ENCODE measurements at places on chromosomes 16 and 17.

DNA sequence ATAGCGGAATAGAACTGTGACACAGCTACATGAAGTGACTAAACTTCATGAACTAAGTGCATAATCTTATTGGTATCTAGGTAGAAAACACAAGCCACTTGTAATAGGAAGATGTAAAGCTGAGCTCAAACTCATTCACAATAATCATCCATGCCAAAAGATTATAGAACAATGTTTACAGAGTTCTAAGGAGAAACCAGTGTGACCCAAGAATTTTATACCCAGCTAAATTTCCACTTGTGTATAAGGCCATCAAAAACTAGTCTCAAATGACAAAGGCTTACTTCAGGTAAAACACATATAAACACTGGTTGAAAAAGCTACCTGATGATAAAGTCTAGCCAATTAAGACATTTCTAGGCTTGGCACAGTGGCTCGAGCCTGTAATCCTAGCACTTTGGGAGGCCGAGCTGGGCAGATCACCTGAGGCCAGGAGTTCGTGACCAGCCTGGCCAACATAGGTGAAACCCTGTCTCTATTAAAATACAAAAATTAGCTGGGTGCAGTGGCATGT lies 16.9 kb upstream of the CPD start:
- DNase-seq: no peak

DNA sequence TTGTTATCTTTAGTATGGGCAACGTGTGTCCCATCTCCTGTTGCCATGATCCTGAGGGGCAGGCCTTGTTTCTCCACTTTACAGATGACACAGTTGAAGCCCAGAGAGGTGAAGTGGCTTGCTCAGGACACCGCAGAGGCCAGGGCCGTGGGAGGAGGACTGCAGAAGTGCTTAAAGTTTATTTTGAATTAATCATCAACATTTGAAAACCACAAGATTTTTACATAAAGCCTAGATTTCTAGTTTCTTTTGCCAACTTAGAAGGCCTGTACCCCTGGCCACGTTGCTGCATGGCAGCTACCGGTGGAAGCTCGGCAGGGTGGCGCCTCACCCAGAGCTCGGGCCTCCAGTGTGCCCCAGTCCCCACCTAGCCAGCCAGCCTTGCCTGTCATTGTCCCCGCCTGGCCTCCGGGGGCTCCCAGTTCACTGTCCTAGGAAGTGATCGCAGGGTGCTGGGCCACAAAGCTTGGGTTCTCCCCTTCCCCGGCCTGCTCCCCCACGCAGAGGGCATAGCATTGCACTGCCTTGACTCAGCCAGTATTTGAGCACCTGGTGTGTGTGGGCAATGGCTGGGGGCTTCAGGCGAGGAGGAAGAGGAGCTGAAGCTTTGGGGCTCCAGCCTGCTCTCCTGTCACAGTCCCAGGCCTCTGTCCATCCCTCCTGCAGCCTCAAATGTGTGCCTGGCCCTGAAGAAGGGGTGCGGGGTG lies 14.8 kb upstream of the ADCY7 start:
- DNase-seq: peak; percentile 43

DNA sequence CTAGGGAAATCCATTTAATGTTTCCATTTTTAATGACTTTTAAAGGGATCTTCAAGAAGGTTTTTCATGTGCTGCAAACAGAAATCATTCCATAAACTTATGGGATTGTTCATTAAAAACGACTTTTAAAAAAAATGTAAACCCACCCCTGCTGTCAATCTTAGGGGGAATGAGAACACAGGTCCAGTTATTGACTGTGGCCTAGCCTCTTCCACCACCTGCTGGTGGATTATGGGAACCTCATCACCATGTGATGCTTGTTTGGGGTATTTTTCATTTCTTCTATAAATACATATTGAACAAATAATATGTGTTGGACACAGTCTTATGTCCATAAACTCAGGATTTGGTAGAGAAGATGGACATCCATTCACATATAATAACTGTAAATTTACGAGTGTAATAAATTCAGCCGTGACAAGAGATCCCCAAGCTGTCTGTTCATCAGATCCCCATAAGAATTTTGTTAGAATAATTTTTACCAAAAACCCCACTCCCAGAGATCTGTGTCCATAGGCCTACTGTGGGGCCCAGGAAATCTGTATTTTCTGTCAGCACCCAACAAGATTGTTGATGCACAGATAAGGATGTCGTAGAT lies 42.0 kb upstream of the TMC5 start:
- peak; percentile 59 for DNase-seq

- no peak for DNase-seq
Observed at GRCh38 chr16:2749476-2749875, 3.0 kb upstream of the SRRM2 start.

GRCh38 chr17:76079956-76080767 lies 1.2 kb downstream of the ZACN start:
- no peak for DNase-seq

DNA sequence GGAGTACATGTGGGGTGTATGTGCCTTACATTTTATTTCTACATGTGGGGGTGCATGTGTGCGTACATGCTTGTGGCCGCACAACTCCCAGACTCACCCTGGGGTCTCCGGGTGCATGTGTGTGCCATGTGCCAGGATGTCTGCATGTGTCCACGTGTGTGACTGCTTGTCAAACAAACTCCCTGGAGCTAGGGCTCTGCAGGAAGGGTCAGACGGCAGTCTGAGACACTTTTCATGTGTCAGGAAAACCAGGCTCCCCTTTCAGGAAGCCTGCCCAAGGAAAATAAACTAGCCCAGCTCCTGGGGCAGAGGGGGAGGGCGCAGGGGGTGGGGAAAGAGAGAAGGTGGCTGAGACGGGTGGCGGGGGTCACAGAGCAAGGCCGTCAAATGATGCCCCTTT lies 44.7 kb downstream of the FZD2 start:
- DNase-seq: no peak

DNA sequence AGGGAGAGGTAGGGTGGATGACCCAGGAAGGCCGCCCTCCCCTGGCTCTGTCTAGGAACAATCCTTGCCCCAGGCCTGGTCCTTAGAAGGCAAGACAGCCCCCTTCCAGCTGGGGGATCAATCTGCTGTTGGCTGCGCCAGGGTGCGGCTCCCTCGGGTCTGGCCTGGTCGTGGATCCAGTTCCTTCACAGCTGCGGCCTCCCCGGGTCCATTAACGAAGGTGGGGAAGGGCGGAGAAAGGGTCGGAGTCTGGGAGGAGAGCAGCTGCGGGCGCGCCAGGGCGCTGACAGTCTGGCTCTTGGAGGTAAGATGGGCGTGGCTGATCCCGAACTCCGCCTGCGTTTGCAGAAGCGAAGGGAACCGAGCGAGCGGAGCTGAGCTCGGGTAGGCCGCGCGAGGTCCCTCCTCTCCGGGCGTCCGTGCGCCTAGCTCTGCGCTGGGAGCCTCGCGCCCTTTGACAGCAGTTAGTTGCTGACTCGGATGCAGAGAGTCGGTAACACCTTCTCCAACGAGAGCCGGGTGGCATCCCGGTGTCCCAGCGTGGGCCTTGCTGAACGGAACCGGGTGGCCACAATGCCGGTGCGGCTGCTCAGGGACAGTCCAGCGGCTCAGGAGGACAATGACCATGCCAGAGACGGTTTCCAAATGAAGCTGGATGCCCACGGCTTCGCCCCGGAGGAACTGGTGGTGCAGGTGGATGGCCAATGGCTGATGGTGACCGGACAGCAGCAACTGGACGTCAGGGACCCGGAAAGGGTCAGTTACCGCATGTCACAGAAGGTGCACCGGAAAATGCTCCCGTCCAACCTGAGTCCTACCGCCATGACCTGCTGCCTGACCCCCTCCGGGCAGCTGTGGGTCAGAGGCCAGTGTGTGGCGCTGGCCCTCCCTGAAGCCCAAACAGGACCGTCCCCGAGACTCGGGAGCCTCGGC lies at the start of gene HSPB9:
HSPB9 (plus strand) TSS at position 434 of the 933 bp plus-strand sequence; CDS start at position 481, 47 bp downstream.
- DNase-seq: no peak

All from urothelium cell line (cell line).